ENCODE measurements at places on chromosomes 6 and 20. TPM values are rescaled to one million over a fixed set of nuclear protein-coding genes. Genes with fewer than 3 reads are reported as not detected.

Gene SULF2
- 41.2 TPM for total RNA-seq

Gene SEL1L2
- not detected for total RNA-seq

Gene CST3
- 123 TPM for total RNA-seq

Gene ENPP1
- 8.1 TPM for total RNA-seq

Gene SLC35D3
- total RNA-seq, result not detected

Gene AGER
- 0.36 TPM for total RNA-seq

Gene BPIFB4
- not detected for total RNA-seq

Gene IL20RA
- not detected for total RNA-seq

Gene ZNF391
- 0.53 TPM for total RNA-seq

Gene SAMHD1
- 58.7 TPM for total RNA-seq

Gene STMND1
- not detected for total RNA-seq

Gene MUC22
- total RNA-seq, result not detected

Gene WFDC2
- not detected for total RNA-seq

Gene ARFGEF3
- 10.6 TPM for total RNA-seq

Gene SLC12A5
- under 0.01 TPM for total RNA-seq

Gene CCDC28A
- total RNA-seq, result 12.5 TPM

Gene SLC4A11
- total RNA-seq, result 3.6 TPM

Gene ANGPT4
- total RNA-seq, result not detected

Gene SLC13A3
- total RNA-seq, result 0.43 TPM

Gene EPPIN
- not detected for total RNA-seq

Gene DNAH8
- total RNA-seq, result 0.07 TPM

Gene CASS4
- under 0.01 TPM for total RNA-seq

Gene HLA-DMB
- total RNA-seq, result 0.50 TPM

Gene VGLL2
- total RNA-seq, result not detected

Gene PLN
- not detected for total RNA-seq

Gene SLC22A3
- total RNA-seq, result 0.07 TPM

Gene SEC23B
- total RNA-seq, result 48.9 TPM

Gene C2
- total RNA-seq, result not detected

Gene ZNF165
- 0.27 TPM for total RNA-seq

Gene PSORS1C2
- not detected for total RNA-seq

Gene LPIN3
- total RNA-seq, result 5.2 TPM

Gene SMOC2
- total RNA-seq, result not detected

Gene C4B
- 0.43 TPM for total RNA-seq

Gene JPH2
- not detected for total RNA-seq

Gene IL17F
- not detected for total RNA-seq
